NCI-H2171 treated with DMSO at 0.1 percent for 48 hours (cell line): ENCODE measurements at places on chromosomes 2 and 18.

GRCh38 chr2:239179851-239180371, 220.9 kb downstream of the HDAC4 start:
- no peak for DNase-seq

- no peak for DNase-seq
These were observed 18.7 kb downstream of the PER2 start for GRCh38 chr2:238269741-238270140.

DNA sequence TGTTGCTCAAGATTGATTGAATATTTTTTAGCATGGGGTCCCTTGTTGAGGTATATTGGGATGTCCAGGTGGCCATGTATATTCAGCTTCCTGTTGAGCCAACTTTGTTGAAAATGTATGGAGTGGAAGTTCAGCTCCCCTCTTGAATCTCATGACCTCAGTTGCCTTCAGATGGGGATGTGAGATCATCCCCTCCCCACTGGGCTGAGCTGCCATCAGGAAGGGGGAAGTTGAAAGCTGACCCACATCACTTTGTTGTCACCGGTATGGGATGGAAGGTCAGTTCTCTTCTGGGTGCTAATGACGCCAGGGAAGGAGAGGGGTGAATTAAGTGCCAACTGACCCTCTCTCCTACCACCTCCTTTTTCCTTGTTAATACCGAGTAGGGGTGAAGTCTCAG, 33.9 kb downstream of the ACOXL start:
- no peak for DNase-seq

DNA sequence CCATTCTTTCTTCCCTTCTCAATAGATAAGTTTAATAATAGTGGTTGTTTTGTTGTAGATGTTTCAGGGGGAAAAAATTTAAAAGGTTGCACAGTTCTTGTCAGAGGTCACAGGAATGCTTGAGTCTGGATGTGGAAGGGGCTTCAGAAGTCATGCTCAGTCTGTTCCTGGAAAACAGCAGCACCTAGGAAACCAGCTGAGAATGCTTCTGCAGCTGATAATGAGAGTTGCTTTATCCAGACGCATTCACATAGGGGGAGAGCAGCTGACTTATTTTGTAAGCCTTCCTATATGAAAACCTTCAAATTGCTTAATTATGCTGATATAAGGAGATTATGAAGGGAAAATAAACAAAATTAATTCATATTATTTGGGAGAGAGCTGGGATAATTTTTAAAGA, 235.5 kb downstream of the GULP1 start:
- no peak for DNase-seq

DNA sequence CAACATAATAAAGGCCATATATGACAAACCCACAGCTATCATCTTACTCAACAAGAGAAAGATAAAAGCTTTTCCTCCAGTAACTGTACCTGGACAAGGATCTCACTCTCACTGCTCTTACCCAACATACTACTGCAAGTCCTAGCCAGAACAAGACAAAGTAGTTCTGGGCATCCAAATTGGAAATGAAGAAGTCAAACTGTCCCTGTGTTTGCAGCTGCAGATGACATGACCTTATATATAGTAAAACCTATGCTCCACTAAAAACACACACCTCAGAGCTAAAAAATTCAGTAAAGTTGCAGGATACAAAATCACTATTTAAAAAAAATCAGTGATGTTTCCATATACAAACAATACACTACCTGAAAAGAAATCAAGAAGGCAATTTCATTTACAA, 32.2 kb downstream of the USP34 start:
- DNase-seq = no peak

DNA sequence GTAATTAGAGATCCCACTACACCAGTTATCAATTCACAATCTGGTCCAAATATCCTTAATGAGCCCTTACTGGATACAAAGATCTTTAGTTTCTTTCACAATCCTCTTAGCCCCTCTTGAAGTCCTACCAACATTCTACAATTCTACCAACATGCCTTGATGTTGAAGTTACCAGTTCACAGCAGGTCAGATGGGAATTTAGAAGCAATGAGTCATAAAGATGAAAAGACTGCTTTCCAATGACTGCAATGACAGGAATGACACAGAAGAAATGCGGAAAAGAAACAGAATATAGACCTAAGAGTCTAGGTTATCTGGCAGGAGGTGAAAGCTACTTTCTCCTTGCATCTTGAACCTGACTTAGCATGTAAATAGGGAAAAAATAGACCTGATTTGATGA, 24.5 kb downstream of the RTTN start:
- DNase-seq = no peak

DNA sequence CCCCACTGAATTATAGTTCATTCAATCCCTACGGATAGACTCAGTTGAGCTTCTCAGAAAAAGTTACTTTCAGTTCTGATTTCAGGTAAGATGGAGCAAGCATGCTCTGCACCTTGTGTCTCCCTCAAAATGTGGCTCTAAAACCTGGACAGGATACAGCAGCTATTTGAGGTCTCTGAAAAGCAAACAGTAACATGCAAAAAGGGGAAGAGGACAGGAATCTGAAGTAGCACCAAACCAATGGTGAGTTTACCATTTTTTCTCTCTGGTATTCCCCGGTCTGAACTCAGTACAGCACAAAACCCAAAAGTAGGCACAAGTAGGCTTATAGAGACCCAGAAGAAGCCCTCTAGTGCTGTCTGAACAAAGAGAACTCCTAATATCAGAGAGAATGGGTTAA, 34.1 kb downstream of the LANCL1 start:
- no peak for DNase-seq

DNA sequence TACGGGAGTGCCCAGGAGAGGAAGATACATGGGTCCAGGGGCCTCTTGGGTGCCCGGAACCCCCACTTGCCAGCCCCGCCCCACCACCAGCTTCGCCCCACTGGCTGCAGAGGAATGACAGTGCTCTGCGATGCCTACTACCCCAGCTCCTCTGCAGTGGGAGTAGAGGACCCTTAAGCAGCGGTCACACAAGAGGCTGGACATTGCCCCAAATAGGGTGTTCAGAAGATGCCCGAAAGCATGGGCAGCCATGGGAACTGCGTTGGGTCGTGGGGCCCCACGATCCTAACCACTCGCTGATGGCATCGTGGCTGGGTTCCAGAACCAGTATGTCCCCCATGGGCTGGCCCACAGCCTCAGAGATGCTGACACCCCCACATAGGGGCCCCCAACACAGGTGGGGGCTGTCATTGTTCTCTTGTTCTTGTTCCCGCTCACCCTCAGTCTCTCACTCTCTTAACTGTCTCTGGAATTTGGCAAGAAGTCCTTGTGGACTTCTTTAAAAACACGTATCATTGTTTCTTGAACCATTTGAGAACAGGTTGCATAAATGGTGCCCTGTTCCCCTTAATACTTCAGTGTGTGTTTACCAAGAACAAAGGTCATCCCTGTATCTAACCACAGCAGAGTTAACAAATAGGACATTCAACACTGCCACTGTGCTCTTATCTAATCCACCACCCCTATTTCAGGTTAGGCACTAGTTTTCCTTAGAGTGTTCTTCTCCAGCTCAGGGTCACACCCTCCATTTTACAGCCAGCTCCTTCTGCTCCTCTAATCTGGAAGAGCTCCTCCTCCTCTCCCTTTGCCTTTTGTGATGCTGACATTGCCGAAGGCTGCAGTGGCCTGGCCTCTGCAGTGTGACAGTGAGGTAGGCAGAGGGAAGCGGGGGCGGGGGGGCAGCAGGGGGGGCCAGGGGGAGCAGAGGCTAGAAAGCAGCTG, 76.3 kb downstream of the STPG4 start:
- DNase-seq = no peak

GRCh38 chr2:28080911-28081310, 190.4 kb downstream of the BABAM2 start:
- no peak for DNase-seq

DNA sequence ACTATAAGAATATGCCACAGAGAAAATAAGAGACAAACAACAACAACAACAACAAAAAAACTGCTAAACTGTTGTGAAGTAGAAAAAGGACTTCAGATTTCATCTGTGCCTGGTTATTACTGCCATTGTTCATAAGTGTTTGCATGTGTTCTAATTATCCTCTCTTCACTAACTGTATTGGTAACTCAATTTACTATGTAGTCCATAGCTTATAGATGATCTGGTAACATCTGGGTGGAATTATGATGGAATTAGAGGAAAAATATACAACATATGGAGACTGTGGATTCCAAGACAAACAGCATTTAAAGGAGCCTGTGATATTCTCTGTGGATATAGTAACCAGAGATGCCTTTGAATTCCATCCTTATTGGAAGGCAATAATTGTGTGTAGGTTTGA, 1891.5 kb upstream of the PIK3C3 start:
- no peak for DNase-seq

GRCh38 chr2:49278561-49278960, 124.2 kb upstream of the FSHR start:
- no peak for DNase-seq

GRCh38 chr2:234761910-234762309, 189.9 kb upstream of the SH3BP4 start:
- no peak for DNase-seq

- DNase-seq = no peak
These were observed 39.6 kb downstream of the RAB3GAP1 start for GRCh38 chr2:135091681-135092080.

GRCh38 chr2:112800881-112801583, 16.7 kb upstream of the IL1A start:
- DNase-seq = no peak

DNA sequence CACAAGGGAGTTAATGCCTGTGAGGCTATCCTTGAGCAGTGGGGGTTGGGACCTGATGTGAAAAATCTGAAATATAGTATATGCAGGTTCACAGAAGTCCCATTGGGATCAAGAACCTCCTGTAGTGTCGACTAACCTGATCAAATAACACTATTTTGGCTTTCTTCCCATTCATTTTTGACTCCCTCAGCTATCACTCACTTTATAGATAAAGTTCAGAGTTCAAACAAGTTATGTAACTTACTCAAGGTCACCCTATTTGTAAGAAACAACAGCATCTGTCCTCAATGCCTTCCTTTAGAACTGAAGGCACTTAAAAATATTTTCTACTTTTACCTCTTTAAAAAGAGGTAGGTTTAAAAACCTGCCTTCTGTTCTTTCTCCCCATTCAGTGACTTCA, 341.6 kb downstream of the DPP10 start:
- no peak for DNase-seq

DNA sequence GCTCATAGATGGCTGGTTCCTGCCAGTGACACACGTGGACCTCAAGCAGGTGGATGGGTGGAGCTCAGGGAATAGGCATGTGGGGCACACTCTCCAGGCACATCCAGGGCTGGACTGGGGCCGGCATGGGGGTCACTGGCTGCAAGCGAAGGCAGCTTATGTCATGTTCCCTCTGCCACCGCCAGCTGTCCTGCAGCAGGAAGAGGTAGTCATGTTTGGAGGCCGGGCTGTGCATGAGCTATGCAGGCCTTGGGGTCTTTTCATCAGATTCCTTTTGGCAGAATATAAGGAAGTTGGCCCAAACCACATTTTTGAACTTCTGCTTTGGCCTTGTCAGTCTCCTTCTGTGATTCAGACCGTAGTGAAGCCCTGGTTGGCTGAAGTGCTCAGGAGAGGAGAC, 61.5 kb downstream of the AGAP1 start:
- no peak for DNase-seq

DNA sequence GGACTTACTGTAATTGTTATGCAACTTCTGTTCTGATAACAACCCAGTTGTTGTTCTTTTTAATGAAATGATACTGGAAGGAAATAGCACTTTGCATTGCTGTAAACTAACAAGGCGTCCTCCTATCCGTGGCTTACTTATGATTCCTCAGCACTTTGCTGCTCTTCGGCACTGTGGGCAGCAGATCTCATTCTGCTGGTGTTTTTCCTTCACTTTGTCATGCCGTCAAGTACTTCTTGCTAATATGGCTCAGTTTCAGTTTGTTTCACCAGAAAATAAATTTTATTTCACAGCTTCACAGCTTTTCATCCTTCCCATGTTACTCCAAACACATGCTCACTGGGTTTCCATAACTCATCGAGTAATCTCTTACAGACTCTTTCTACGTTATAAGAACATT, 289.3 kb downstream of the MEIS1 start:
- no peak for DNase-seq

DNA sequence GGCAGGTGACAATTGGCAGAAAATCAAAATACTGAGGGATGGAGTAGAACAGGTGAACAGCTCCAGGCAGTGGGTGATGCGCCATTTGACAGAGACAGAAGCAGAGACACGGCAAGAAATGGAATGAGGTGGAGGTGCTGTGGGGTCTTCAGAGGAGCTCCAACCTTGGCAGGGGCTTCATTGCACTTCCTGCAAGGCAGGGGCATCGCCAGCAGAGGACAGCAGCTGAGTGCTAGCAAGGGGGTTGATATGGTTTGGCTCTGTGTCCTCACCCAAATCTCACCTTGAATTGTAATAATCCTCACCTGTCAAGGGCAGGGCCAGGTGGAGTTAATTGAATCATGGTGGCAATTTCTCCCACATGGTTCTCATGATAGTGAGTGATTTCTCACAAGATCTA, 42.8 kb downstream of the CCDC68 start:
- no peak for DNase-seq
